ENCODE measurements at places on chromosomes 3 and 15. TPM values are rescaled to one million over a fixed set of nuclear protein-coding genes. Genes with fewer than 3 reads are reported as not detected.
A peak's percentile ranks its signal among the peaks of the same experiment; 100 is the strongest.

DNA sequence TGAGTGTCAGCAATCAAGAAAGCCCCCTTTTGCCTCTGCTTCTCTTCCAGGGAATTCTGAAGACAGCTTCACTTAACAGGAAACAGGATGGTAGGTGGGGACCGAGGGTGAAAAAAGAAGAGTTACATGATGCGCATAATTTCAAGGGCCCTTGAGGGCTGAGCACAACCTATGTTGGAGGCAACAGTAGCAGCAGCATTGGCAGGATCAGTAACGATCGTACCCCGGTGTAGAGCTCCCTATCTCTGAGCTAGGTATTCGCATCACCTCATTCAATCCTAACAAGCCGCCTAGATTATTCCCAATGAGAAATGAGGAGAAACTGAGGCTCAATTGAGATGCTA lies 432 bp upstream of the RAD54L2 start:
- H3K4me1 ChIP-seq: peaks cover 14% of the 10 kb centered on the region
- peak; percentile 38 for DNase-seq
- peak overlapping the region; percentile 90 for H3K4me3 ChIP-seq
- no peaks in the 10 kb centered on the region for H3K27me3 ChIP-seq

DNA sequence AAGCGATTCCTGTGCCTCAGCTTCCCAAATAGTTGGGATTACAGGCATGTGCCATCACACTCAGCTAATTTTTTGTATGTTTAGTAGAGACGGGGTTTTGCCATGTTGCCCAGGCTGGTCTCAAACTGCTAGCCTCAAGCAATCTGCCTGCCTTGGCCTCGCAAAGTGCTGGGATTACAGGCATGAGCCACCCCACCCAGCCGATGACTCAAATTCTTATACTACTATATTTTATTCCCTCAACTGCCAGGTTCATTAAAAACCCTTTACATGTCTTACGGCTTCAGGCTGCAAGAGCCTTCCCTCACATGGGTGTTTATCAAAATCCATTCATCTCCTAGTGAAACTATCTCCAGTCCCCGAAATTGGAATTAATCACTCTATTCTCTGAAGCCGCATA lies 63.4 kb downstream of the CBLB start:
- no peak overlapping the region for H3K4me3 ChIP-seq
- H3K27ac ChIP-seq: peak overlapping the region; percentile 58
- H3K27me3 ChIP-seq: no peaks in the 10 kb centered on the region
- peaks cover 6% of the 10 kb centered on the region for H3K36me3 ChIP-seq
- peak; percentile 37 for DNase-seq

DNA sequence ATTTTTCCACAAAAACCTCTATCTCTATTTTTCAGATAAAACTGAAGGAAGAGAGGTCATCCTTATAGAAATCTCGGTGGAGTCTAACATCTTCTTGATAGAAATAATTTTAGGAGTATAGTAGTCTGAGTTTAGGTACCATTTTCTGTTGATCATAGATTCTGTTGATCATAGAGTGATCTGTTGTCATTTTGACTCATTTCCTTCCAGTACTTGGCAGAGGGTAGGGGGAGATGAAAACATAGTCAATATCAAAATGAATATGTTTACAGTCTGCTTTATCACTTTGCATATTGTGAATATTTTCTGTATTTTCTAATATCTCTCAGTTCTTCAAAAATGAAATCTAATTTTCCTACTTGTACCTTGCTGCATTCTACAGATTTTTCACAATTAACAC lies 353.4 kb downstream of the FEZF2 start:
- no peaks in the 10 kb centered on the region for H3K36me3 ChIP-seq
- H3K27me3 ChIP-seq: no peaks in the 10 kb centered on the region
- H3K27ac ChIP-seq: no peak overlapping the region
- no peak overlapping the region for H3K4me3 ChIP-seq

GRCh38 chr15:85404918-85405866 lies 24.8 kb downstream of the AKAP13 start:
- no peaks in the 10 kb centered on the region for H3K36me3 ChIP-seq
- 0 out of 2 replicates have a peak overlapping the region, but pooled peaks have one; percentile 2 for H3K4me3 ChIP-seq
- DNase-seq: peak; percentile 45
- H3K4me1 ChIP-seq: peaks cover 67% of the 10 kb centered on the region
- H3K27ac ChIP-seq: peak overlapping the region; percentile 40
- H3K27me3 ChIP-seq: no peaks in the 10 kb centered on the region

DNA sequence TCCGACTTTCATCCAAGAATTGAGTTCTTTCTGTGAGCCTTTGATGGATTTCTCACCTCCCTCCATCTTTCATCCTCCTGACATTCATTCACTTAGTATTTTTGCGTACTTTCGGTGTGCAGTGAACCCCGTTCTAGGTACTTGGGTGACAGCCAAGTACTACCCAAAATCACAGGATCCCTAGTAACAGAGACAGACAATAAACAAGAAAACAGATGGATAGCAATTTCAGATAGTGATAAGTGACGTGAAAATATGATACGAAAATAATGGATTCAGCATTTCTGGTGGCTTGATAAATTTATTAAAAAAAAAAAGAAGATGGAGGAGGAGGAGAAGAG lies 264 bp upstream of the CMTM6 start:
- peak overlapping the region; percentile 91 for H3K27ac ChIP-seq
- H3K36me3 ChIP-seq: no peaks in the 10 kb centered on the region
- H3K4me3 ChIP-seq: peak overlapping the region; percentile 84
- peaks cover 12% of the 10 kb centered on the region for H3K4me1 ChIP-seq

DNA sequence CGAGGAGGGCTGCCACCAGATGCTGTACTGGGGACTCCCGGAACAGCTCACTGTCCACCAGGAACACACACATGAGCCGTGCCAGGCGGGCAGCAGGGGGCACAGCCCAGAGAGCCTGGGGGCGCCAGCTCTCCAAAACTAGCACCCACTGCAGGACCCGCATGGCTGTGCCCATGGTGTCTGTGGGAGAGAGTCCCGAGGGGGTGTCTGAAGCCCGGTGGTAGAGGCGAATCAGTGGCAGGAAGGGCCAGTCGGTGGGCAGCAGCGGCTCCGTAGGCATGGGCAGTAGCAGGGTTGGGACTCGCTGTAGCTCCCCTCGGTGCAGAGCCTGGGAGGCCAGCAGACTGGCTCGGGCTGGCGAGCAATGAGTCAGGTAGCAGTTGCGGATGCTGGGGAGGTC lies 7.0 kb upstream of the LTK start:
- H3K27ac ChIP-seq: no peak overlapping the region
- no peaks in the 10 kb centered on the region for H3K36me3 ChIP-seq
- H3K4me1 ChIP-seq: no peaks in the 10 kb centered on the region
- no peak for DNase-seq
- no peaks in the 10 kb centered on the region for H3K27me3 ChIP-seq

- no peak overlapping the region for H3K4me3 ChIP-seq
- DNase-seq: no peak
- H3K27ac ChIP-seq: no peak overlapping the region
- H3K36me3 ChIP-seq: no peaks in the 10 kb centered on the region
Observed at GRCh38 chr15:22257047-22258008, 177.0 kb downstream of the OR4M2 start.

DNA sequence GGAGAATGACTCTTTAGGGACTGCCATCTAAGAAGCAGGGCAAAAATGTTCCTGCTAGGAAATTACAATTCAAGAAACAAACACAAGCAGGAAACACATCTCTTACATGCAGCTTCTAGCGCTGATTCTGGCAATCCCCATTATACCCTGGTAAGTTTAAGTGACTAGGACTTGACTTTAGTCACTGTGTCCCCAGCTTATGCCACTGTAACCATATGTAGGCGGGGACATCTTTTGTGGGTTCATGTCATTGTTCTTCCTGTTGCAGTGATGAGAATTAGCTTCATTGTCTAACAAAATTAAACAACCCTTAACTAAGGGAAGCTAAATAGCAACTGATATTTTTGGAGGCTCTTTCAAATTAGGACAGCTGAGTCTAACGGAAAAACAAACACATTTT lies 17.9 kb upstream of the FAM81A start:
- H3K4me1 ChIP-seq: no peaks in the 10 kb centered on the region
- H3K27me3 ChIP-seq: peaks cover 32% of the 10 kb centered on the region
- H3K27ac ChIP-seq: no peak overlapping the region
- no peaks in the 10 kb centered on the region for H3K36me3 ChIP-seq
- no peak overlapping the region for H3K4me3 ChIP-seq

DNA sequence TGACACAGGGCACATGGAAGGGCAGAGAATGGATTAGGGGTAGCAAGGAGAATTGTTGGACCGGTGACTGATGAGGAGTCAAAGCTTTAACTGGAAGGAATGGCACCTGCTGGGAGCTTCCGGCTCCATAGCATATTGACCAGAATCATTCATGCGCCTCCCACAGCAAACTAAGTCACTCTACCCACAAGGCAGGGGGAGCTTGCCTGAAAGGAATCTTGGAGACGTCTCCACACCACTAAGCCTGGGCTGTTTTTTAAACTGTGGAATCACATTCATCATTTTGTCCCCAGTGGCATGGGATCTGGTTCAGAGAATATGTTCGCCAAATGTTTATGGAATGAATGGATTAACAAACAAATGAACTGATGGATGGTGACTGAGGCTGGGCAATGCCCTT lies 57.0 kb upstream of the ITGA11 start:
- no peaks in the 10 kb centered on the region for H3K27me3 ChIP-seq
- no peaks in the 10 kb centered on the region for H3K36me3 ChIP-seq
- peaks cover 61% of the 10 kb centered on the region for H3K4me1 ChIP-seq
- H3K4me3 ChIP-seq: no peak overlapping the region

DNA sequence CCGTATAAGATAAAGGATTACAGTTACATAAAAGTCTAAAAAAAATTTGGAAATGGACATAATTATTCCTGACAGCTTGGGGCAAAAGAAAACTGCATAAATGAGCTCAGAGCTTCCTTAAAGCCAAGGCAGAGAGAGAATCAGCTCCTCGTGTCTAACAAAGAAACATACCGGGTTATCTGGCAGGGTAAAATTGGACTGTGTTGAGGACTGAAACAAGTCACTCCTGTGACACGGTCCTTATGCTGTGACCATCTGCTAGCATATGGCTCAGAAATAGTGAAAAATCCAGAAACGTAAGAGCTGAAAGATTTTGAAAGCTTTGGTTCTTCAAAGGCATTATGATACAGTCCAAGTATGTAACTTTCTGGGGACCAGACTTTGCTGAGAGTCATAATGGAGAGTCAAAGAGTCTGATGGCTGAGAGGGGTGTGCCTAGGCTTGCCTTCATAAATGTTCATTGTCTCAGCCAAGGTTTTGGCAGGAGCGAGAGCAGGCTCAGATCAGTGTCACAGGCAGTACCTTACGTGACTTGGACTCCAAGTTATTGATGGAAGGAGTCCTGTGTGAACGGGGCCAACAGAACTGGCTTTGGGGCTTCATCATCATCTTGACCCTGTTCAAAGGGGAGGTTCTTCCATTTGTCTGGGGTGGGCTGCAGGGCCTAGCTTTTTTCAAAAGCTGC lies 12.5 kb downstream of the MAP6D1 start:
- H3K27ac ChIP-seq: no peak overlapping the region
- no peak for DNase-seq
- no peak overlapping the region for H3K4me3 ChIP-seq
- no peaks in the 10 kb centered on the region for H3K4me1 ChIP-seq

- no peaks in the 10 kb centered on the region for H3K36me3 ChIP-seq
- peak; percentile 60 for DNase-seq
- H3K27me3 ChIP-seq: no peaks in the 10 kb centered on the region
- H3K4me3 ChIP-seq: no peak overlapping the region
- H3K4me1 ChIP-seq: peaks cover 16% of the 10 kb centered on the region
Observed at GRCh38 chr3:171122240-171122639, 95.7 kb upstream of the SLC2A2 start.

DNA sequence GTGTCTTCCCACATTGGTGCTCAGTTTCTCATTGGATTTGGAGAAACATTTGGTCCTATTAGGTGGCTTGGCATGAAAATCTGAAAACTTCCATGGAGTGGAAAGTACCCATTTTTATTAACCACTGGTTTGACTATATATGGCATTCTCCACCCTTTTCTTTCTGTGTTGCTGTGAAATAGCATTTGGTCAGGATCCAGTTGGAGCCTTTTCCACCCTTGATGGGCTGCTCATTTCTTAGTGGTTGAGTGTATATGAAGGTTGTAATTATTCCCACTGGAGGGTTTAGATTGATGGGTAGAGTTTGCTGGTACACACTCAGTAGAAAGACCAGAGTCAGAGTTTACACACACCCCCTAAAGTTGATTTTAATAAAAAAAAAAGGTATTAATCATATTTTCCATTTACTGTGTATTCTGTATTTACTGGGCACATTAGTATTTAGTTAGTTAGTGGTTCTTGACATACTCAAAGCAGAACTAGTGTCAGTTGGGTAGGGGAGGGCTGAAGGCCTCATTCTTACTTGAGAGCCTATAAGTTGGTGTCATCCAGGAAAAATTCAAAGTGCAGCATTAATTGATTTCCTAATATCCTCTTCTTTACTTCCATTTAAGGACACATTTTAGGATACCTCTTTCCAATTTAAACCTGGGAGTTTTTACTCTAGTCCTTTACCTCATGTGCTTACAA lies 69.5 kb downstream of the FLNB start:
- H3K36me3 ChIP-seq: peaks cover 53% of the 10 kb centered on the region
- no peak for DNase-seq
- no peak overlapping the region for H3K4me3 ChIP-seq
- peaks cover 12% of the 10 kb centered on the region for H3K4me1 ChIP-seq
- no peaks in the 10 kb centered on the region for H3K27me3 ChIP-seq
- H3K27ac ChIP-seq: no peak overlapping the region

- peak; percentile 55 for DNase-seq
- H3K36me3 ChIP-seq: no peaks in the 10 kb centered on the region
- H3K4me1 ChIP-seq: peaks cover 4% of the 10 kb centered on the region
Observed at GRCh38 chr3:110900576-110900975, 171.0 kb upstream of the NECTIN3 start.

- DNase-seq: peak; percentile 12
- H3K27me3 ChIP-seq: peaks cover 42% of the 10 kb centered on the region
- no peak overlapping the region for H3K27ac ChIP-seq
- H3K4me3 ChIP-seq: no peak overlapping the region
- H3K36me3 ChIP-seq: no peaks in the 10 kb centered on the region
- no peaks in the 10 kb centered on the region for H3K4me1 ChIP-seq
Observed at GRCh38 chr15:50248994-50249582, 16.4 kb downstream of the HDC start.

DNA sequence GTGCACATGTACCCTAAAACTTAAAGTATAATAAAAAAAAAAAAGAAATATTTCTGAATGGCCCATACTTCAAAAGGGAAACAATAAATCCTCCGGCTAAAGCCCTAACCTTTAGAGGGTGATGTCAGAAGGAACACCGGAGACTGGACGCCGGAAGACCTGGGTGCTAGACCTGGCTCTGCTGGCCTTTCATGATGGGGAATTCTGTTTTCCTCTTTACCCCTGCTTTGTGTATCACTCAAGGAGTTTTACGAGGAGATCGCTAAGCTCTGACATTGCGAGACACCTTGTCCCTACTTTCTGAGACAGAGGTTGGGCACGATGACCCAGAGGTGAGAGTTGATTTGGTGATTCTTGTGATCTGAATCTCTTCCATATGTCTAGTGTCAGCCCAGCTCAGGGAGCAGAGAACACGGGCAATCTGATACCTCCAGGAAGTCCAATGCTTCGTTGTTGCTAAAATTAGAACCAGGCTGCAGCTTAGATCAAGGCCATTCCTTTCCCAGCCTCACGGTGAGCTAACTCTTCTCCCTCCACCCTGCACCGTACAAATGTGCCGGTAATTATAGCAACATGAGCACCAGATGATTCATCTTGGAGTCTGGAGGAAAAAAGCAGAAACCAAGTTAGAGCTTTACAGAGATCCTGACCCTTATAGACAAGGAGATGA lies 42.0 kb upstream of the CFAP161 start:
- no peaks in the 10 kb centered on the region for H3K27me3 ChIP-seq
- H3K27ac ChIP-seq: peak overlapping the region; percentile 88
- peak; percentile 96 for DNase-seq

PLIN1 gene
- total RNA-seq: not detected

C3orf49 gene
- total RNA-seq: not detected

ALDH1A2 gene
- total RNA-seq: not detected

LIPH gene
- total RNA-seq: not detected

CCDC54 gene
- not detected for total RNA-seq
